ENCODE measurements at places on chromosomes 7 and 10.

DNA sequence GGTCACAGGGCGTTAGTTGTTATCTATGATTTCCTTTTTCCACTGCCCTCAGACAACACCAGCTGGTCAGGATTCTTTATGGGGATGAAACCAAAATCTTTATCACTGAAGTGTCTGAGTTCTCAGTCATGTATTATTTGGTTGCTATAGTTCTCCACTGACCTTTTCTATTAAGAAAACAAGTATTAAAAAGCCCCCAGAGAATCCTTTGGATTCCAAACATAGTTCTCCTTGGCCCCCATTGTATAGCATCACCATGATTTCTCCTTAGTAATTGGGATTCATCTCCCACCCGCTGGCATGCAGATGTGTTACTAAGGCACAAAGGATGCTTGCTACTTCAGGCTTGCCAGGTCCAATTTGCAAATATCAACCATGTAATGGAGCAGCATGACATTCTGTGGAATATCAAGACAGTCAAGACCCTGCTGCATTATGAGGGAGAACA, 94.3 kb downstream of the IQUB start:
- peak; percentile 74 for DNase-seq

DNA sequence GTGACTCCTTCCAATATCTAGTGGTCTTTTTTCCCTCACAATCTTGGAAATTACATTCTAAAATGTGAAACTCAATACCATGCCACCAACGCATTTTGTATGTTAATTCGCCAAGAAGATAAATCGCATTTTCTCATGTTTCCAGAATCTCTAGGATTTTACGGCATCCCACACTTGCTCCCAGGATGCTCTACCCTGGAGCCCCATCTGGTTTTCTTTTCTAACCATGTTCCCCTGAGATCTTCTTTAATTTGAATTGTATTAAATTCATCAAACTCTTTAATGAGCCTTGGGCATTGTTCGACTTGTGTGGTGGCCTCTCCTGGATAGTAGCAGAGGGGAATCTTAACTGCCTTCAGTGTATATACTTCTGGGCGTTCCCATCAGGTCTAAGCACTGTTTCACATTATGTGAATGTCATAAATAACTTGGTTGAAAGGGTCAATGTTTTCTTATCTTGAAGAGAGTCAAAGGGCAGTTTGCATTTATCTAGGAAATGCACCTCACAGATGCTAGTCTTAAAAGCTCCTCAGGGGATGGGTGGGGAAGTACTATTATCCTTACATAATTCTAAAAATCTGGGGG, 169.1 kb upstream of the MEOX2 start:
- DNase-seq, result no peak

GRCh38 chr7:70374772-70375533, 757.0 kb upstream of the GALNT17 start:
- no peak for DNase-seq

DNA sequence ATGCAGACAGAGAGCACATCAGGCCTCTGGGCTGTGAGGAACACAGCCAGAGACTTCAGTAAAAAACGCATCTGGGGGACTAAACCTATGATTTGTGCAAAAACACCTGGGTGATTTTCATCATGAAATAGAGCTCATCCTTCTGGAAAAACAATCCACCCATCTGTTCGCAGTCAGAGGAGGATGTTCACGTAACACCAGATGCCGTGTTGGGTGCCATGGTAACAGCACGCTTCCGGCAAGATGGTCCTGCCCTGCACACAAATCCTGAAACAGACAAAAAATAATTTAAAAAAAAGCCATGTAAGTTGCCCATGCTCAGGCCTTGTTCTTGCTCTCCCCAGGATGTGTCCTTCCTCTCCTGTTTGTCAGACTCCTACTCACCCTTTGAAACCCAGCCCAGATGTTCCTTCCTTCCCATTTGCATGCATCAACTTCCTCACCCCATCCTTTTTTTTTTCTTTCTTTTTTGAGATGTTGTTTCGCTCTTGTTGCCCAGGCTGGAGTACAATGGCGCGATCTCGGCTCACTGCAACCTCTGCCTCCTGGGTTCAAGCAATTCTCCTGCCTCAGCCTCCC, 28.3 kb upstream of the GNA12 start:
- DNase-seq, result no peak

- no peak for DNase-seq
Observed at GRCh38 chr10:789831-790701, 100.6 kb upstream of the DIP2C start.

DNA sequence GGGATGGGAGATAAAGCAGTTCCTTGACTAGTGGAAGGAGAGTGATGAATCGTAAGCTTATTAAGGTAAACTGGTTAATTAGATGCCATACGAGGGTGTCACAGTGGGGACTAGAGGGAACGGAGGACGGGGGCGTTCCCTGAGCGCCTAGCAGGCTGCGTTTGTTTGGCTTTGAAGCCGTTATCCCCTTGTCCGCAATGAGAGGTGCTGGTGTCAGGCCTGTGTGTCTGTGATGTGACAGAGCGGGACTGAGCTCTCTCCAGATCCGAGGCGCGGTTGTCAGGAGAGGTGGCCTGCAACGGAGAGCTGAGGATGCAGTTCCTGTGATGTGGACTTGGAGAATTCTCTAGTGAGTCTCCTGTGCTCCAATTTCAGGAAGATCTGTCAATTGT, 60.0 kb upstream of the PRPS1L1 start:
- DNase-seq, result peak; percentile 38

- DNase-seq, result no peak
Observed at GRCh38 chr10:31374146-31374696, 55.2 kb downstream of the ZEB1 start.

GRCh38 chr10:96700374-96701099, 19.8 kb downstream of the PIK3AP1 start:
- DNase-seq, result no peak

GRCh38 chr10:45197816-45198485, 117.5 kb downstream of the OR13A1 start:
- no peak for DNase-seq

GRCh38 chr10:101441541-101442455, 87.8 kb downstream of the BTRC start:
- DNase-seq, result no peak

GRCh38 chr7:1677206-1678080, 7.4 kb downstream of the ELFN1 start:
- no peak for DNase-seq

- DNase-seq, result no peak
Observed at GRCh38 chr10:122445904-122446303, 8.5 kb upstream of the ARMS2 start.

All from H9 (cell line).